ENCODE measurements at places on chromosomes 7 and 10.

- DNase-seq = no peak
Measured at GRCh38 chr7:9889554-9889953, 1084.1 kb upstream of the PHF14 start.

- DNase-seq = no peak
Measured at GRCh38 chr7:45882465-45882810, 5.8 kb upstream of the IGFBP1 start.

GRCh38 chr7:64870656-64871055 lies 32.4 kb upstream of the ZNF273 start:
- no peak for DNase-seq

DNA sequence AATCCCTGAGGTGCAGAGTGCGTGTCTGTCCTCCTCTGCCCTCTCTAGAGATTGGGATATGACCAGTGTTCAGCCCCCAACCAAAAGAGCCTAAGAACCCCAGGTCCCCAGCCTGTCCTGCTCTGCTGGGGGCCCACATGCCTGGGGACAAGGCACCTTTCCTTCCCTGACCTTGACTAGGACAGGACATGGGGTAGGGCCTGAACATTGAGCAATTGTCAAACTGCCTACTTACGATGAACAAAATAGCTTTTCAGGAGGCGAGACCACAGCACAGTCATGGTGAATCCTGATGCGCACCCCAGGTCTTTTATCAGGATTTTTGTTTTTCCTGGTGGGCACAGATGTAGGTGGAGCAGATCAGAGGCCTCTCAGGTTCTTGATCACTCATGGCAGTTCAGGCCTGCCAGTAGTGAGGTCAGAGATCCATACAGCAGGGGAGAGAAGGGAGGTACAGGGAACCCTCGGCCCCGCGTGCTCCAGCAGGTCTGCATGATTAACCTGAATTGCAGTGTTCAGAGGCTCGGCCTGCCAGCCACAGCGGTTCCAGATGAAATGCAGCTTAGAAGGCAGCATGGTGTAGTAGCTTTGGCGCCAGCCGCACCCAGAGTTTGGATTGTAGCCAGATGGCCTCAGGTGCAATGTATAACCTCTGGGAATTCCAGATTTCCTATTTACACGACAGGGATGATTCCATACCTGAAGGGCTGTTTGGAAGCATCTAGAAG lies 191.3 kb downstream of the CUX1 start:
- DNase-seq = no peak

GRCh38 chr7:30646154-30646553 lies 36.1 kb downstream of the CRHR2 start:
- no peak for DNase-seq

DNA sequence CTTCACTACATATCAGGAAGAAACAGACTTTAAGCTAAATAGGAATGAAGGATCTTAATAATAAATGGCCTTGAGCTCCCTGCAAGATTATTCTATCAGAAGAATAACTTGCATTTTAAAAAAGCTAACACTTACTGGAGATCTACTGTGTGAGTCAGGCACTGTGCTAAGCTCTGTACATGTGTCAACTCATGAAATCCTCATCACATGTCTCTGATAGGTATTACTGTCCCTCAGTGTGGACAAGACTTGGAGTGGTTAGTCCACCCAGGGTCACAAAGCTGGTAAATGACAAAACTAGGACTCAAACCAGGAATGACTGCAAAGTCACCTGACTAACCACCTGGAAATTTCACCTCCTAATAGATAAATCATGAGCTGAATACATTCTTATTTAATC lies 57.1 kb upstream of the KCTD7 start:
- DNase-seq = no peak

- DNase-seq = no peak
Measured at GRCh38 chr10:16832351-16833080, 15.3 kb upstream of the RSU1 start.

GRCh38 chr10:78609976-78610375 lies 458.8 kb upstream of the ZMIZ1 start:
- no peak for DNase-seq

DNA sequence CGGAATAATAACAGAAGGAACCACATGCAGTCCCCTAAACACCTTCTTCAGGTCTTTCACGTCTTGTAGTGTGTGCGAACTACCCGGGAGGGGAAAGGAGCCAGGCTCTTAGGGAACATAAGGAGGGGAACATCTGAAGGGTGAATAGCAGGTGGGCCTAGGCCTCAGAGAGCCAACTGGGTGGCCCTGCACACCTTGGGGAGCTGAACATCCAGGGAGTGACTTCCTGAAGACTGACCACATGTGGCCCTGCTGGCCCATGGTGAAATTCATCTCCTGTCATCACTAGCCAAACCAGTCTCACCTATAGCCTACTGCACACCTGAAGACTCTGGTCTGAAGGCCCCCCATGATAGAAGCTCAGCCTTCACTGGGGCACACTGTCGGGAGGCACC lies 5.6 kb downstream of the CALML3 start:
- DNase-seq = no peak

DNA sequence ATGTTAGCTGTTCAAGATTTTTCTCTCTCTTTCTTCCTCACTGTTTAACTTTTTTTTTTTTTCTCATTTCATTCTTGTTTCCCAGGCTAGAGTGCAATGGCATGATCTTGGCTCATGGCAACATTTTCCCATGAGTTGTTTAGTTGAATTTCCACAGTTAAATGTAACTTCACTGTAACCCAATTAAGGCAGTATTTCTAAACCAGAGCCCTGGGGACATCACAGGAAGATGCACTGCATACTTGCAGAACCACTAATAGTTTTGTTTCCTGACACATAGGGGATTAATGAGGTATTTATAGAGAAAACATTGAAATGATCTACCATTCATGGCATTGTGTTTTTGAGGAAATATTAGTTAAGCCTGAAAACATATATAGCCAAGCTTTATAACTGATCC lies 795.6 kb upstream of the GHITM start:
- DNase-seq = no peak

DNA sequence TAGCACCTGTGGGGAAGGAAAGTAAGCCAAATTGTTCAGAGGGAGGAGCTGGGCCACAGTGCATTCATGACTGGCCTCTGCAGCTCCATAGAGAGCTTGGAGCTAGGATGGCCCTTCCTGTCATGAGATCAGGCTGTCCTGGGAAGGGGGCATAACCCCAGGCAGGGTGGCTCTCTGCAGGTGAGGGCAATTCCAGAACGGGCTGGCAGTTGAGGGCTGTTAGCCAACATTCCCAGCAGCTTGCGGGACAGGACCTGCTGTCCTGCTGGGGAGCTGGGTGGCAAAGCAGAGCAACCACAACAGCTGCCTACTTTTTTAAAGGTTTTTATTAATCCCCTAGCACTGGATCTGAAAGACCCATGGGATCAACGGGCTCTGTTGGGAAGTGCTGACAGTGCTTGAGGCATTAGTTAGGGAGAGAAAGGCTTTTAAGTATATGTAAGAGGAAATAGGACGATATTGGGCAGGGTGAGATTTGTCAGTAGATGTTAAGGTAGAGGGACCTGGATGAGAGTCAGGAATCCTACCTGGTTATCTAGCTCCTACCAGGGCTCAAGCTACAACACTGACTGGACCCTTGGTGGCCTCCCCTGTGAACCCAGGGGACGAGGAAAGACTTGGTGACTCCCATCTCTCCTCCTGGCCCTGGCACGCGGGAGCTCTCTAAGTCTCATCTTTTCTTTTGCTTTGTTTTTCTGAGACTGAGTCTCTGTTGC lies 77.8 kb downstream of the NAMPT start:
- DNase-seq = no peak

DNA sequence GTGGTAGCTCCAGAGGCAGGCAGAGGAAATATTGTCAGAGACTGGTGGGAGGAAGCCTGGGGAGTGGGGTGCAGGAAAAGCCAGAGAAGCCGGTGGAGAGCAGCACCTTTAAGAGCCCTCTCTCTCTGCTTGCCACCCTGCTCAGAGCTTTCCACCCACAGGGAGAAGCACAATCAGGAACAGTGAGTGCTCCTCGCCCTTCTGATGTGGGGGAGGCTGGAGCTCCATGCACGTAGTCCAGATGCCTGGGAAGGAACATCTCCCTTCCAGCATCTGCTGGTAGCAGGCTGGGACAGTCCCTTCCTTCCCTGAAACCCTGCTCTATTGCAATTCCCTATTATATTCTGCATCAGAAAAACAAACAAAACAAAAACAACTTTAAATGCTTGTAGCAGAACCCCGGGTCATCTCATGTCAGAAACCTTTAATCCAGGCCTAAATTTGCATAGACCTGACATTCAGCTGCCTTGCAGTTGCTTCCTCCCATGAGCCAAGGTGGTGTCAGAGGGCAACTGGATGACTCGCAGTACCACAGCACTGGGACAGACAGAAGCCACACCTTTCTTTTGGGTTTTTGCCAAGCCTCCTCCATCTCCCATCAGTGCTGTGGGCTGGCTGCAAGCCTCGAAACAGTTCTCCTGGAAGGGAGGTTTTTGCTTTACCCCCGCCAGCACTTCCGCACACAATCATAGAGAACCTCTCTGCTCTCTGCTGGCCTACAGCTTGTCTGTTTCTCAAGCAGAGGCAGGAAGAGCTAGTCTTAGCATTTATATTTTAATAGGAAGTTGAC lies 13.1 kb downstream of the AVPI1 start:
- no peak for DNase-seq

- no peak for DNase-seq
Measured at GRCh38 chr10:60827791-60828488, 49.7 kb downstream of the CDK1 start.

- DNase-seq = no peak
Measured at GRCh38 chr10:114388275-114388674, 16.0 kb downstream of the AFAP1L2 start.

DNA sequence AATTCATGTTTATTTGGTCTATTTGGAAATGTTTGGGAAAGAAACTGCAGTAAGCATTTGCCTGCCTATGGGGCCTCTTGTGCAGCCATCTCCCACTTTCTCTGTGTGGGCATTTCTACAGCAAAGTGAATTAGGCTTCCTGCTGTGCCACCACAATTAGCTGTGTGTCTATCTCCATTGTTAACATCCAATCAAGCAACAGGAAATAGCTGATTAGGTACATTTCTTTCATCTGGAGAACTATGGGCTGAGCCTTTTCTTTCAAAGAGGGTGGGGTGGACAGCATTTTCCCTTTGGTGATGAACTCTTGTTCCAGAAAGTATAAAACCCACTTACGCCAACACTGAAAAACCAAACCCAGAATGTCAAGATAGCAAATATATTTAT lies 640.0 kb downstream of the ACTR3B start:
- DNase-seq = no peak

DNA sequence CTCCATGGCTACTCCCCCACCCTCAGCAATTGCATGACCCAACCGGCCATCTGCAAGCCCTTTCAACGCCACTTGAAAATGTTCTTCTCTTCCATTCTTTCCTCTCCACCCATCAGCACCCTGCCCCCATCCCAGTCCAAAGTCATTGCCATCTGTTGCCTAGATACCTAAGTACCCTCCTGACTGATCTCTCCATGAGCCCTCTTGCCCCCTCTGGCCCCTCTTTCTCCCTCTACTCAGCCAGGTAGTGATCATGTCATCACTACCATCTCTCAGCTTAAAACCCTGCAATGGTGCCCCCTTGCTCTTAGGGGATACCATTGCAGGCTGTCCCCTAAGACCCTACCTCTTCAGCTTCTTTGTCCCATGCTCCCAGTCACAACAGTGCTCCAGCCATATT lies 30.5 kb upstream of the BTRC start:
- DNase-seq = no peak

DNA sequence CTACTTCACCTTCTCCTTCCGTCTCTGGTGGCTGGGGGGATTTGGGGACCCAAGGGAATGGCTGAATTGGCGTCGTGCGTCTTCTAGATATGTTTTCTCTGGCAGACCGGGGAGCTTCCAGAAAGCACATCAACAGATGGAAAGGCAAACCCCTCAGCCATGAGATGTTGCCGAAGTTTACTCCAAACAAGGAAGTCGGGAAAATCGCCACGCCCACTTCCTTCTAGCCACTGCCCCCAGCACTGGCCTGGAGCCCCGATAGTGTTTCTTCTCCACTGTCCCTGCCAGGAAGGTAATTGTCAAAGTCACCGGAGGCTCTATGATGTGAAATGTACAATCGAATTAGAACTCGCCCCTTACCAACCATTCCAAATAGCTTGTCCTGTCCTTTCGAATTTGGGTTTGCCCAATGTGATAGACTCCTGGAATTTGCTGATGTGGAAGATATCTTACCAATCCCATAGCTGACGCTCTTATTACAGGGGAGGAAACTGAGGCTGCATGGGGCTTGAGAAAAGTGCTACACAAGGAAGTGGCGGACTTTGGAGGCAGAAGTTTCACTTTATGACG lies 191.0 kb downstream of the LSM5 start:
- DNase-seq = no peak

GRCh38 chr7:102721-103120 lies 89.7 kb upstream of the FAM20C start:
- DNase-seq = no peak

GRCh38 chr10:111030042-111030750 lies 46.6 kb upstream of the ADRA2A start:
- no peak for DNase-seq

GRCh38 chr7:107728276-107728675 lies 15.7 kb upstream of the CBLL1 start:
- no peak for DNase-seq

DNA sequence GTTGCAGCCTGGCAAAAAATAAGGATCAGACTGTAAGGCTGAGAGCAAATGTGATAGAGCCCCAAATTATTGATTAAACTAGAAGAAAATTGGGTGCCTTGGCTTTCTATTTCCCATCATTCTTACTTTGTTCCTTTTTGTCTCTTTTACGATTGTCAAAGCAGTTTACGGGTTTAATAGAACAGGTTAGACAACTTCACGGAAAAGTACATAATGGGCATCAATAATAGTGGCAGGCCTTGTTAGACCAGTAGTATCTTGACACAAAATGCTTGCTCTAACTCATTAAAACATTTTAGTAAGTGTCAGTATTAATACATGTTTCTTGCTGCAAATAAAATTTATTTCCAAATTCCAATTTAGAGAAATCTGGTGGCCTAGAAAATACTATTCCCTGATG lies 14.5 kb upstream of the GGCT start:
- DNase-seq = no peak

- DNase-seq = peak; percentile 58
Measured at GRCh38 chr7:105677817-105678573, 96.7 kb upstream of the EFCAB10 start.

- DNase-seq = no peak
Measured at GRCh38 chr10:123017421-123018165, 8.8 kb downstream of the ACADSB start.

- no peak for DNase-seq
Measured at GRCh38 chr10:124535731-124536495, 74.3 kb downstream of the LHPP start.

DNA sequence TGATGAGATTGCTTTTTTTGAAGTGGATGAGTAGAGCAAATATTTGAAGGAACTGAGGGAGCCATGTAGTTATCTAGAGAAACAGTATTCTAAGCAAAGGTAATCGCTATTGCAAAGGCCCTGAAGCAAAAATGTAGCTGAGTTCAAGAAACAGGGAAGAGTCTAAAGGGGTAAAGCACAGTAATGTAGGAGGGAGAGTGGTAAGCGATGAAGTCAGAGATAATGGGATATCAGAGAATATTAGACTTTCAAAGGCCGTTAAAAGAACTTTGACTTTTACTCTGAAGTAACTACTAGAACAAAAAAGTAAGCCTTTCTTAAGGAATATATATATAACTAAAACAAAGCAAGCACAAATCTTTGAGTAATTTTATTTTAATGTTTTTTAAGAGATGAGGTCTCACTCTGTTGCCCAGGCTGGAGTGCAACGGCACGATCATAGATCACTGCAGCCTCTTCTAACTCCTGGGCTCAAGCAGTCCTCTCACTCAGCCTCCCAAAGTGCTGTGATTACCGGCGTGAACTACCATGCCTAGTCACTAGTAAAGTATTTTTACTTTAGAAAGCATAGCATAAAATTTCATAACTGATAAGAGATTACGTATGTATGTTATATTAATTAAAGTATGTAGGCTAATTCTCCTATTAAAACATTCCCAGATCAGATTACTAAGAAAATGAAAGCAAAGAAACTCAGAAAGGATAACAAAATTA lies 61.7 kb upstream of the OIT3 start:
- DNase-seq = no peak
